ENCODE measurements at places on chromosomes 6 and 20.

- DNase-seq, result no peak
Measured at GRCh38 chr6:21095462-21095861, 498.1 kb upstream of the SOX4 start.

DNA sequence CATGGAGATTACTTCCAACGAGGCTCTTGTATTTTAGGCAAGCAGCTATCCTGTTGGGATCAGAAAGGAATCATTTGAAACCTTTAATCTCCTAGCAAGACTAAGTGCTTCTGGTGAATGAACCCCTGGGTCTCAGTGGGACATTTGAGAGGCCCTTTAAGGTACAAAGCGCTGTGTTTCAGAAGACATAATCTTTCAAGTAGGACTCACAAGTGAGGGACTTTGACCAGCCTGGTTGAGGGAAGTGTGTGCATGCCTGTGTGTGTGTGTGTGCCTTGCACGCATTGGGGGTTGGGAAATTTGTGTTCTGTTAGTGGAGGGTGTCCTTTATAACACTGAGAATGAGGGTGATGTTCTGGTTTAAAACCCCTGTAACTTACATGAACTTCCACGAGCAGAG, 64.4 kb upstream of the KCNG1 start:
- DNase-seq, result no peak

- no peak for DNase-seq
Measured at GRCh38 chr6:36863670-36864540, 10.7 kb downstream of the PPIL1 start.

DNA sequence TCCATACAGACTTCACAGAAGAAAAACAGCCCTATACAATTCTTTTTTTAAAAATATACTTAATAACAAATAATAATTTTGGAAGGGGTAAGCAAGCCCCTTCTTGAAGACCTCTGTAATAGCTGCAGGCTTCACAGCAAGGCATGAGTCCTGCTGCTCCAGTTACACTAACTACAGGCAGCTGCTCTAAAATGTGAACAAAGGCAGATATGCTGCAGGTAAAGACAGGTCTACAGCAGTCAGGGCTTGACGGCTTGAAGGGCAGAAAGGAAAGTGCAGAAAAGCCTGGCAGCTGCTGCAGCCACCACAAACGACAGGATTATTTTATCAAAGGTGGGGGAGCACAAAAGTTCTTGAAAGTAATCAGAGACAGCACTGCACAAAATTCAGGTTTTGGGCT, 11.3 kb downstream of the FAXC start:
- no peak for DNase-seq

- DNase-seq, result no peak
Measured at GRCh38 chr6:52537001-52537753, 39.7 kb downstream of the TRAM2 start.

DNA sequence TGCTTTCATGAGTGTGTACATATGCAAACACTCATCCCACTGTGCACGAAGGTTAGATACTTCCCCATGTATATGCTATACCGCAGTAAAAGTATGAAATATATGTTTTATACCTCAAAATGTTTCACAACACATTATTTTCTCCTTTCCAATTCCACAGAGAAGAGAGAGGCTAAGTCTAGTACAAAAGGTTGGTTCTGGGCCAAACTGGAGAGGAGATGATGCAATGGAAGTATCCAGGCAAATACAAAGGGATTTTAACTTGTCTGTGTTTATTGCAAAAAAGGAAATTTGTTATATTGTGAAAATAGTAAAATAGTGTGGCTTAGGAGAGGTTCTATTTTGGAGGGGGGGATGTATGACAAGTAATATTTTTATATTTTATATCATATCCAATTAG, 112.6 kb downstream of the PLCB1 start:
- DNase-seq, result no peak

DNA sequence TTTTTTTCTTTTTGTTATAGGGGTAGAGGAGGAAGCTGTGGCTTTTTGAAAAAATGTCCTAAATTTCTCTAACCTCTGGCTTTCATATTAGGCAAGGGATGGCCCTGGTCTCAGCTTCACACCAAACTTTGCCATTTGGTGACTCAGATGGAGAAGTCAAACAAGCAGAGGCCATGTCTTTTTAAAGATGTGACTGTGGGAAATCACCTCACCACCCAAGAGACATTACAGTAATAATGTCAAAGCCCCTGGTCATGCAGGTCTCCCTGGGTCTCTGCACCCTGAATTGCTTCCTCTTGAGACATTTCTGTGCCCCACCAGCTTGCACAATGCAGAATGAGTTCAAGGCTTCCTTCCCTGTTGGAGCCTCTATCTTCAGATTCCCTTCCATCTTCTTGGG, 39.5 kb upstream of the ADGRF5 start:
- DNase-seq, result no peak

DNA sequence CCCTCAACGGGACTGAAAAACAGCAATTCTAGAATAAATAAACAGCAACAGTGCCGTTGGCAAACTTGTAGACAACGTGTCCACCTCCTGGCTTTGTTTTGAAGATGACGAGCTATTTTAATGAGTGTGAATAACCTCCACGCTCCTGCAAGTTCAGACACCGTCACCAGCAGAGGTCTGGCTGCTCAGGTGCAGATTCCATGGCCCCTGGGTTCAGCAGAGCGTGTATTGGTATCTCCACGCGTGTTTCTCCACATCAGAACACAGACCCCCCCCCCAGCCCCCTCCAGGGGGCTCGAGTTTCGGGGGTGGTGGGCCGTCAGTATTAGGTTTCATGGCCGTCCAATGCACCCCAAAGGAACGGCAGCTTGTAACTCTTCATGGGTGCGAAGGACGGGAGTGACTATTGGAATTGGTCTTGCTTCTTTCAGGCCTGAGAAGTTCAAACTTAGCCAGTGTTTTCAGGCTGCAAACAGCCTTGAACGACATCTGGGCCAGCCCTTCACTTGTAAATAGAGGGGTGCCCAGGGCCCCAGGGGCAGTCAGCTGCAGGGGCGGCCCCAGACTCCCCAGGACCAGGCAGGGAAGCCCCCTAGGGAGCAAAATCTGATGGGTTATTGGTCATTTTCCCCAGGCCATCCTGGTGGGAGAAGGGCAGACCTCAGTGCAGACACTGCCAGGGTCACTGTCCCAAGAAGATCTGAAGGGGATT, 308.6 kb downstream of the TAF4 start:
- no peak for DNase-seq

DNA sequence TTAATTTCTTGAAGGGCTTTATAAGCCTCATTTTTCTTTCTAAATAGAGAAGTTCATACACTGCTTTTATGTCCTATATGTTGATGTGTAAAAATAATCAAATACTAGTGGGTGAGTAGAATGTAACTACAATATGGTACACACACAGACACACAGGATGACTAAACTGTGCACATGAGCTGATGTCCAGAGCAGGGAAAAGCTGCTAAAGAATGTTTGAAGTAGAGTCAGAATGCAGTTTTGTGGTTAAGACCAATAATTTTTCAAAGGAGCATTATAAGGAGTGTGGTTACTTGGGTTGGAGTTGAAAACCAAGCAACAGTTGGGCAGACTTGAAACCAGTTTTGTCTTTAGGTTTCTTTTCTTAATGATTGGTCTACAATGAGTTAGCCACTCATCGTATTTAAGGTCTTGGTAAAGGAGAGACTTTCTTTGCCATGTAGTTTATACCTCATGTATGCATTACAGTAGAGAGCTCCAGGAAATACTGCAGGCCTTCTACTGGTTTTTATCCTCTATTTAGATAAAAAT, 196.6 kb downstream of the ESR1 start:
- no peak for DNase-seq

GRCh38 chr6:161029195-161029809, 37.7 kb downstream of the MAP3K4 start:
- no peak for DNase-seq

GRCh38 chr6:122063076-122063475, 336.4 kb upstream of the HSF2 start:
- DNase-seq, result no peak

DNA sequence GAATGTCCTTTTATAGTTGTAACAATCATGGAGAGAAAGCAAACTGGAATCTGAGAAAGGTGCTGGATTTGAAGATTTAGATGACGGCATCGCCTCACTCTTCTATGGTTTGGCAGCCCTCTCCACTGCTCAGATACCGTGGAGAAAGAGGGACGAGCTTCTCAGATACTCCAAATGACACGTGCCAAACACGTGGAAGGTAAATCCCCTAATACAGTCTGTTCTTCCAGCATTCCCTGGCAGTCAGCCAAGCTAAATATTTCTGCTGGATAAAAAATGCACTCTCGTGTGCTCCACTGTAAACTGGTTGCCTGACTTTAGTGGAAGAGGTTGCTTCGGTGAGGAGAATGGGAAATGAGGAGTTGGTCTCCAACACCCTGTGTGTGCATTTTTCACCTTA, 16.7 kb upstream of the PRDM1 start:
- no peak for DNase-seq

DNA sequence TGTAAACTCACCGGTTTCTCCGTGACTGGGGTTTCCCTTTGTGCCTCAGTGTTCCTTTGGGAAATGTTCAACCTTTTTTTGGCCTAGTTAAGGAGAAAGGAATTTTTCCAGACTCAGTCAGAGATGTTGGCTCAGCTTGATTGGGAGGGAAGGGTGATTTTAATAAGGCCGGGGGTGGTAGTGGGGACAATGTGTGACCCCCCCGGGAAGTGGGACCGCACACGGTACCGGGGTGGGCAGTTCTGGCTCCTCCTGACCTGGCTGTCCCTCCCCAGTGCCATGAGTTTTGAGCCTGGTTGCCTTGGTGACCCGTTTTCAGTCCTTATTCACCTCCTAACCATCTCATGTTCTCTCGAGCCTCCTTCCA, 132.7 kb downstream of the SNX5 start:
- no peak for DNase-seq

DNA sequence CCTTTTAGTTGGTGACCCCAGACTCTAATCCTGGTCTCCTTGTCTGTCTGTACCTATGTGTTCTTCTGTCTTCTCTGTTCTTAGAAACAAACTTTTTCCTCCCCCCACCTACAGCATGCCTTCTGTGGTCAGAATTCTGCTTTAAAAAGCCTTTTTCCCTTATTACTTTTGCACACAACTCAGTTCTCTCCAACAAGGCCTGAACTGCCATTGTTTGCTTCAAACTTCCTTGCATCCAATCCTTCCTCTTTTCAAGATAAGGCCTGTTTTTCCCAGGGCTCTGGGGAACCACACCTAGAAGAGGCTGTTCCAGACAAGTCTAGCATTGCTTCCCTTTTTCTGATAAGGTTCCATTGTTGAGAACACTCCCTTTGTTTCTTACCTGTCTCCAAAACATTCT, 22.2 kb upstream of the NCOA3 start:
- no peak for DNase-seq

- DNase-seq, result no peak
Measured at GRCh38 chr6:21341910-21342309, 251.6 kb upstream of the SOX4 start.

GRCh38 chr6:113888493-113888892, 31.3 kb downstream of the MARCKS start:
- no peak for DNase-seq

- DNase-seq, result no peak
Measured at GRCh38 chr6:136517002-136517401, 33.2 kb downstream of the MAP7 start.

DNA sequence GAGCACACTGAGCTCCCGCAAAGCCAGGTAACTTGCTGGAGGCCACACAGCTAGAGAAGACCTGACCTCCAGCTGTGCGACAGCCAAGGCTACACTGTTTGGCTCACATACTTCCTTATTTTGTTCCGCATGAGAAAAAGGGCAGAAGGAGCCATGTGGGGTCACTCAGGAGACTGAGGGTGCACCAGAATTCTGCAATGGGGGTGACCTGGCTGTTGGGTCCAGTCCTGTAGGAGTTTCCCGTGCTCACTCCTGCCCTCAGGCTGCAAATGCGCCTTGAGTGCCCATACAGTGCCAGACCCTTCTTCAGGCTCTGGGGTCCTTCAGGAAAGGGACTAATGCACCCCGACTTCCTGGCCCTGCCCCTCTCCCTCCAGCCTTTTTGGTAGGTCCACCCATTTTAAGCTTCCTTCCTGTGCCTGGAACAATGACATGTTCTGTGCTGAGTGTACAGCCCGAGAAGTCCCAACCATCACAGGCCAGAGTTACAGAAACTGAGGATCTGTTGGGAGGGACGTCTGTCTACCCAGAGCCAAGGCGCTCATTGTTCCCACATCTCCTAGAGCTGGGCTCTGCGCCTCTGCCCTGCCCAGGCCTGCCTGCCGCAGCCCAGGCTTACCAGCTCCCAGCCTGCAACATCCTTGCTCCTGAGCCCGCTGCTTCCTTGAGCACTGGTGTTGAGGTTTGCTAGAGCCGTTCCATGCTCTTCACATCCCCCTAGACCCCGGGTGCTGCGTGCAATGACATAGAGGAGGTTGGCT, 33.5 kb upstream of the CD93 start:
- no peak for DNase-seq

- DNase-seq, result no peak
Measured at GRCh38 chr6:25511376-25511775, 140.6 kb upstream of the SCGN start.

- DNase-seq, result no peak
Measured at GRCh38 chr6:30939473-30939872, 1.3 kb upstream of the MUCL3 start.

GRCh38 chr6:73732845-73733675, 37.1 kb downstream of the CD109 start:
- peak; percentile 37 for DNase-seq

GRCh38 chr6:75933387-75933975, 139.0 kb downstream of the IMPG1 start:
- no peak for DNase-seq

- DNase-seq, result no peak
Measured at GRCh38 chr6:45574885-45575284, 197.2 kb upstream of the SUPT3H start.

GRCh38 chr20:34124469-34125249, 12.6 kb upstream of the EIF2S2 start:
- no peak for DNase-seq

Data from activated T-helper 9 cell treated with anti-CD3 and anti-CD28 coated beads, Interleukin-2, amount 50 U/mL, for 16 hours (primary cell).